A549 treated with DMSO at 1 μM for 4 hours (cell line): ENCODE measurements at places on chromosomes 6 and 20. TPM values are rescaled to one million over a fixed set of nuclear protein-coding genes. Genes with fewer than 3 reads are reported as not detected.

Gene RFX6
- not detected in 5 replicates for total RNA-seq

Gene TNFRSF6B
- total RNA-seq = 0.81 to 1.1 TPM (median 1.0 TPM) in 4 of 5 replicates, not detected in the other

Gene ANGPT4
- total RNA-seq = 0.02 to 0.03 TPM (median 0.02 TPM) in 3 of 5 replicates, not detected in the others

Gene SLC22A16
- total RNA-seq = not detected in 5 replicates

Gene POU5F1
- total RNA-seq = 2.5 to 4.6 TPM (median 3.8 TPM) in 5 replicates

Gene DACT2
- 0.20 to 0.65 TPM (median 0.53 TPM) in 5 replicates for total RNA-seq

Gene DEFB119
- not detected in 5 replicates for total RNA-seq

Gene PGC
- total RNA-seq = not detected in 5 replicates

Gene ILRUN
- total RNA-seq = 31.0 to 33.6 TPM (median 32.8 TPM) in 5 replicates

Gene KIFC1
- total RNA-seq = 38.1 to 49.0 TPM (median 43.7 TPM) in 5 replicates

Gene GSTA3
- not detected in 5 replicates for total RNA-seq

Gene MOXD1
- total RNA-seq = 1.5 to 2.4 TPM (median 2.0 TPM) in 5 replicates

Gene WFDC12
- total RNA-seq = not detected in 5 replicates
